ENCODE measurements at places on chromosomes 7 and 10.

DNA sequence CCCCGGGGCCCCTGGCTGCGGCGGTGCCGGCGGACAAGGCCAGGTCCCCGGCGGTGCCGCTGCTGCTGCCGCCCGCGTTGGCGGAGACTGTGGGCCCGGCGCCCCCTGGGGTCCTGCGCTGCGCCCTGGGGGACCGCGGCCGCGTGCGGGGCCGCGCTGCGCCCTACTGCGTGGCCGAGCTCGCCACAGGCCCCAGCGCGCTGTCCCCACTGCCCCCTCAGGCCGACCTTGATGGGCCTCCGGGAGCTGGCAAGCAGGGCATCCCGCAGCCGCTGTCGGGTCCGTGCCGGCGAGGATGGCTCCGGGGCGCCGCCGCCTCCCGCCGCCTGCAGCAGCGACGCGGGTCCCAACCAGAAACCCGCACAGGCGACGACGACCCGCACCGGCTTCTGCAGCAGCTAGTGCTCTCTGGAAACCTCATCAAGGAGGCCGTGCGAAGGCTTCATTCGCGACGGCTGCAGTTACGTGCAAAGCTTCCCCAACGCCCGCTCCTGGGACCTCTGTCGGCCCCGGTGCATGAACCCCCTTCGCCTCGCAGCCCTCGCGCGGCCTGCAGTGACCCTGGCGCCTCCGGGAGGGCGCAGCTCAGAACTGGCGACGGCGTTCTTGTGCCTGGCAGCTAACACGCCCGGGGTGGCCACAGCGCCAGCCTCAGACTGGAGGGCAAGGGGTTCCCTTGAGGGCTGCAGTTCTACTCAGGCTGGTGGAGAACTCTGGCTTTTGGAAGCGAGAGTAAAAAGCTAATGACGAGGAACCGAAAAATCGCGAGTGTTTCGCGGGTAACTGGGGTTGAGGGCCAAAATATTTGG lies 804 bp downstream of the FRAT1 start:
- peak; percentile 7 for DNase-seq

- DNase-seq: no peak
Observed at GRCh38 chr7:132756484-132756990, 180.3 kb upstream of the PLXNA4 start.

- DNase-seq: no peak
Observed at GRCh38 chr10:14062528-14063260, 268.0 kb downstream of the FRMD4A start.

DNA sequence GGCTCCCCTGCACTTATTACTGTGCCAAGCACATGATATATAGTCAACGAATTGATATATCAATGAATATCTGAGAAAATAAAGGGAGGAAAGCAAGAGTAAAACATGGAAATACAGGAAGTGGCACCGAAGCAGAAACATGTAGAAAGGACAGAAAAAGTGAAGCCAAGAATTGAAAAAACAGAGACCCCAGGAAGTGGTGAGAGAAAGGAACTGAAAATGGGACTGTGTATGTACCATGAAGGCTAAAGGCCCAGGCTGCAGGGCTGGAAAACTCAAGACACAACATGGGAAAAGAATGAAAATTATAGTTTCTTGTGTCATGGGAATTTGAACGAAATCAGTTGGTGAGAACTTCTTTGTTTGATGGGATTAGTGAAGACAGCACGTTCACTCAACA lies 60.6 kb downstream of the MAP3K8 start:
- DNase-seq: no peak

Measured in cortex of kidney (tissue), 1 donor.